Motor neuron (in vitro differentiated cells): ENCODE measurements at places on chromosomes 12 and 14. TPM values are rescaled to one million over a fixed set of nuclear protein-coding genes. Genes with fewer than 3 reads are reported as not detected.

KRT72 gene
- 0.77 TPM in 1 of 2 replicates, not detected in the other for total RNA-seq

DNA sequence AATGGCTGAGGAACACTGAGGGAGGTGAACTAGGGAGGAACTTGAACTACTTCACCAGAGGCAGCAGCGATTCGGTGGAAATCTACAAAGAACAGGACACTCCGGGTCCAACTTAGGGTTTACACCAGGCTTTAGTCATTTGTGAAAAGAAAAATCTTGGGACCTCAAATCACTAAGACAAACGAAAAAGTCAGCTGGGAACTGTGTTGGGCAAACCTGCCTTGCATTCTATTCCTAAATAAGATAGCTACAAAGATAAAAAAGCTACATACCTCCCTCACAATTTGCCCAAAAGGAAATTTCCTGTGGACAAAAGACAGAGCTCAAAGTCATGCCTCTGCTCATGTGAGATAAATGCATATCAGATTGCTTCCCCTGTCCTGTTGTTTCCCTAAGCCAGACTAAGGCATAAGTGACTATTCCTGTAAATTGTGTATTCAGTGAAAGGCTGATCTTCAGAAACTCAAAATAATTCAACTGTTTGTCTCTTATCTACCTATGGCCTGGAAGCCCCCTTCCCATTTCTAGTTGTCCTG is 106.6 kb downstream of the APAF1 start:
- no peak for ATAC-seq

DNA sequence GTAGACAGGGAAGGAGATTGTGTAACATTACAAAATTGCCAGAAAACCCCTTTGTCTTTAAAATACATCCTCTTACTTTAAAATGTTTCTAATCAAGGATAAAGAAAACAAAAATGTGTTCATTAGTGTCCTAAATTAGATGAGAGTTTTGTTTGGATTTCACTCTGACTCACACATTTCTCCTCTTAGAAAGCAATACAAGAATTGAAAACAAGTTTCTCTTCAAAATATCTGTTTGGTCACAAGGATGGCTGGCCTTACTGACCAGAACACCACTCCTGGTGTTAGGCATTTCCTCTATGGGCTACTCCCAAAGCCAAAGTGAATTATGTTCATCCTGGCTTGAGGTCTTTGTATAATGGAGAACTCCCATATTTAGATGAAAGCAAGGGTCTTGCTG is 6.4 kb downstream of the GUCY2C start:
- ATAC-seq: no peak

DNA sequence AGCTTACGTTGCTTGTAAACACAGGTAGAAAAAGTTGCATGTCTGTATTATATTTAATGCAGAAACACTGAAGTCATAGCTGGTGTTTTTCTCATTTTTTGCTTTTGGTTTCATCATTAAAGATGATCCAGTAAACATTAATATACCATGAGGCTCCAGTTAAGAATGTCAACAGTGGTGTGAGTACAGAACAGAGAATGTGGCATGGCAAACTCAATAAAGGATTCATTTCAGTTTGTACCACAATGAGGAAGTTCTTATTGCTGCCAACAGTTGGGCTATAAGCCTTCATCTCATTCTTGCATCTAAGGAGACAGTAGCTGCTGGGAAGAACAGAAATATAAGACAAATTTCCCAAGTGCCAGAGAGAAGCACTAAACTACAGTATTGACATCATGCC is 72.1 kb upstream of the ST8SIA1 start:
- ATAC-seq: no peak

- ATAC-seq: no peak
These were observed 319.8 kb downstream of the CEP128 start for GRCh38 chr14:80621701-80622100.

DNA sequence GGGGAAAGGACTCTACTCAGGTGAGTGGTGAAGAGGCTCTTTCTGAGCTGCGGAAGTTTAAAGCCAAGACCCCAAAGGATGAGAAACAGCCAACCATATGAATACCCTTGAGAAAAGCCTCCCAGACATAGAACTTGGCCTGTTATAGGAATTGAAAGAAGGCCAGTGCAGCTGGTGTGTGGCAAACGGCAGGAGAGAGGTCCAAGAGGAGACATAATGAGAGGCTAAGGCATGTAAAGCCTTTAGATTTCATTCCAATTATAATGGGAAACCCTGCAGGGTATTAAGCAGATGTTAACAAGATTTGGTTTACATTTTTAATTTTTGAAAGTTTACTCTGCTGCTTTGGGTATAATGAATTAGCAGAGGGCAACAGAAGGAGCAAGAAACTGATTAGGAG is 552.1 kb upstream of the FBXO33 start:
- ATAC-seq: no peak

GRCh38 chr14:100524933-100525243 is 62.3 kb downstream of the BEGAIN start:
- peak; percentile 70 for ATAC-seq
